ENCODE measurements at places on chromosomes 1 and 21.

DNA sequence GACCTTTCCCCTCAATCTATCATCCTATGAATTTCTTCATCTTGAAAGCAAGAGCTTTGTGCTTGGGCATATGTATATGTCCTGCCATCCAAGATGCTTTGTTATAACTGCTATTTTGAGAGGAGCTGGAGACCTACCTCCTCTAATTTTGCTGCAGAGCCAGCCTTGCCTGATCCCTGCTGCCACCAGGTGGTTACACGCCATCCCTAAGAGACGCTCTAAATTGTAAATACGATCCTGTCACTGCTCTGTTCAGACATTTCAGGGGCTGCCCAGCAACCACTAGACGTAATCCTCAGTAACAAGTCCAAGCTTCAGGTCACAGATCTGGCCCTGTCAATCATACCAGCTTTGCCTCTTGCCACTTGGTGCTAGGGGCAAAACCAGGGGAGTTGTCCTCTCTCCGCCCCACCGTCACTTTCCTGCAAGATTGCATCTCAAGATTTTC is 32.9 kb downstream of the GPA33 start:
- DNase-seq: peak; percentile 56

DNA sequence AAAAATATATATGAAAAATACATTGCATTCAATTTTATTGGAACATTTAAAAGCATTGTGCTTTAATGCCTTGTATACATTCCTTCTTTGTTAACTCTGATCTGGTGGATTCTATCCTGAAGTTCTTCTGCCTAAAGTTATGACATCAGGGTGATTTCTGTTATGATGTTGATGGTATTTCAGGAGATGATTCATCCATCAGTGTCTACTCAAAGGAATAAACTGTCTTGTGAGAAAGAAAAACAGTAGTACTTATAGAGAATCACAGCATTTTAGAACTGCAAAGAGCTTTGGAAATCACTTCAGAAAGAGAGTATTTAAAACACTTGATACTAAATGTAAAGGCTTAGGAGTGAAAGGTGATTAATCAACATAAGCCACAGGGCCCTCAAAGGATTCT is 155.7 kb downstream of the PTPRC start:
- DNase-seq: no peak

DNA sequence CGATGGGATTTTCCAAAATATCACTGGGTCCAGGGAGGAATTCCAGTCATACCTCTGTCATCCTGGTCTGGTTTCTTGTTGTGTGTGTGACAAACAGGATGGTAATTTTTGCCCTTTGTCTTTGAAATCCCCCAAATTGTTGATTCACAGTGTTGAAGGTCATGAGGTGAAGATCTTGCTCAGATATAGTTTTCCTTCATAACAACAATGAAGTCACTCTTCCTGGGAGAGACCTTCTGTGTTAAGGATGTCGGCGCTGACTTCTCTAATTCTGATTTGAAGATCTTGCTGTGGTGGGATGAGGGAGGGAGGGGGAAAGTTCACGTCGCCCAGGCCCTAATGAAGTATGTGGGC is 32.2 kb upstream of the MPZL1 start:
- DNase-seq: no peak

- no peak for DNase-seq
These were observed 574.2 kb upstream of the ADGRL2 start for GRCh38 chr1:81226603-81226928.

DNA sequence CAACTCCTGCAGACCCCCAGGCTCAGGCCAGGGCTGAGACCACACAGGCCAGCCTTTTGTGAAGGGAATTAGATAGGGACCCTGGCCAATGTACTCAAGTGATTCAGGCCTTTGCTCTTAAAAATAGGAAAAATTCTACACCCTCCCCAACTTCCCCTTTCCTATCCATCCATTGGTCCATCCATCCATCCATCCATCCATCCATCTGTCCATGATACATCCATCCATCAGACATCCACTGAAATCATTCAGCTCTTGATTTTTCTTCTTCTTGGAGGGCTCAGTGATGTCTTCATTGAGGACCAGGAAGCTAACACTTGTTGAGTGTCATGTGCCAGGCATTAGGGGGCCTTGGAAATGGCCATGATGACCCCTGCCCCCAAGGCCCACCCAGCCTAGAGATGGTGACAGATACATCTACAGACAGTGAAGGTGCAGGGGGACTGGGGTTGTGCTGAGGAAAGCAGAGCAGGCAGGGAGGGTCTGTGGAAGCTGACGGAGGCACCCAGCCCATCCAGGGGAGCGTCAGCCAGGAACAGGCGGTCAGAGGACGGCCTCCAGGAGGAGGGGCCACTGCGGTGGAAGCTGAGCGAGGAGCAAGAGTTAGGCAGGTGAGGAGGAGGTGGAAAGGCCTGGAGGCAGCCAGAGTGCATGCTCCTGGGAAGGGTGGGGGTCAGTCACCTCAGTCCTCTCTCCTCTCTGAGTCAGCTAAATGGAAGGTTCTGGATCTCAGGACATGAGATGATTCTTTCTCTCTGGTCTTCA is 81.9 kb downstream of the EPHB2 start:
- DNase-seq: no peak

DNA sequence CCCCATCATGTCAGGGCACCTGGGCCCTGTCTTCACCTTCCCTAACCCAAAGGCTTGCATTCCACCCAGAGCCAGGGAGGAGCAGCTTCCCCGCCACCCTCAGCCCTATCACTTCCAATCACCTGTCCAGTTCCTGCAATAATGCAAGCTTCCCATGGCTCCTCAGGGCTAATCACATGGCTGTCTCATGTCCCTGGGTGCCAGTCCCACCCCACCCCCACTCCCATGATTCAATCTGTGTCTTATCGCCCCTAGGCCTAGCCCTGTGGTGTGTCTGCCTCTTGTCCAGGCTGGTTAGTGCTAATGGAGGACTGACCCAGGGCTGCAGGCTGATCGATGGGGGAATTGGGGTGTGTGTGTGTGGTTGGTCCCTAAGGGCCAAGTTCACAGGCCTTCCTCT is 11.0 kb upstream of the PEAR1 start:
- DNase-seq: no peak

GRCh38 chr1:23777979-23778814 is at the start of gene PITHD1:
Gene PITHD1 (plus strand): TSS chr1:23778418. CDS start chr1:23778516, 98 bp downstream.
- peak; percentile 93 for DNase-seq

GRCh38 chr1:55244476-55245099 is 29.4 kb upstream of the USP24 start:
- no peak for DNase-seq

- DNase-seq: no peak
These were observed 72.5 kb downstream of the CDC42BPA start for GRCh38 chr1:227245613-227246320.

DNA sequence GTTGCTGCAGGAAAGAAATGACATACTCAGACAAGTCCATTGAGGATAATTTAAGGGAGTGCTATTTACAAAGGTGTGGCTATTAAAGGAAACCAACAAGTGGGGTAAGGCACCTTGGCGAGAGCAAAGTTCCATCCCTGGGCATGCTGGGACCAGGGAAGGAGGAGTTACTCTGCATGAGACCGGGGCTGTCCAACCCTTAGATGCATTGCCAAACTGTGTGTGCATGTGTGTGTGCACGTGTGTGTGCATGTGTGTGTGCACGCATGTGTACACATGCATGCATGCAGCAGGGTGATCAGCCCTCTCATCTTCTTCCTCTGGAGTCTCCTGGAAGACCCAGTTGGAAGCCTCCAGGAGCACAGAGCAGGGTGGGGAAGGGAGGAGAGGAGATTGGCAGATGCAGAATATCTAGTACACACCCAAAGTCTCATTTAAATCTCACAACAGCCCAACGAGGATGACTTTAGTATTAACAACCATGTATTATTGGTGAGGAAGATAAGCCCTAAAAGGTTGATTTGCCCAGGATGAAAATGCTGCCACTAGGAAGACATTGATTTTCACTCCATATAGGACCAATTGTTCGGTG is 72.2 kb upstream of the CD34 start:
- no peak for DNase-seq

GRCh38 chr1:109060707-109061106 is 15.1 kb downstream of the TAF13 start:
- no peak for DNase-seq

DNA sequence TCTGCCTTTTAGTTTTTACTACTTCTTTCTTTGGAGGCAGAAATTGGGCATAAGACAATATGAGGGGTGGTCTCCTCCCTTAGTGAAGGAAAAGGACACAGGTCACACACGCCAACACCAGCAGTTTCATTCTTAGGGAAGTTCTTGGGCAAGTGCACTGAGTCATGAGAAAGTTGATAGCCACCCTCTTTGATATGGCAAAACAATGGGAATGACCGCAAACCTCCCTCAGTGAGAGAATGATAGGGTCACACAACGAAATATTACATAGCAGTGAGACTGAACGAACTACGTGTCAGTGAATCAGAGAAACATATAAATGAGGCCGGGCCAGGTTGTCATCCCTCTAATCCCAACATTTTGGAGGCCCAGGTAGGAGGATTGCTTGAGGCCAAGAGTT is 20.0 kb downstream of the IL6R start:
- no peak for DNase-seq

DNA sequence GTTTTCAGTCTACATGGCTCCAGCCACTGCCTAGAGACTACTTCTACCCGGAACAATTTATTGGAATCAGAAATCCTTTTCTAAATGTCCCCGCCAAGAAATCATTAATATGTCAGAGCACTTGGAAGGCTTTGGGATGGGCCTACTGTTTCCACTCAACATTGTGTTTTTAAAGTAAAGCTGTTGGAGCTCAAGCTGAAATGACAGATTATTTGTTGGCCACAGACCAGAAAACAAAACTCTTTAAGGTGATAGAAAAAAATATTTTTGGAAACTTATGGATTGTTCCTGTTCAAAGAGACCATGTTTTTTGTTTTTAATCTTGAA is 496 bp downstream of the VPS45 start:
- DNase-seq: no peak

DNA sequence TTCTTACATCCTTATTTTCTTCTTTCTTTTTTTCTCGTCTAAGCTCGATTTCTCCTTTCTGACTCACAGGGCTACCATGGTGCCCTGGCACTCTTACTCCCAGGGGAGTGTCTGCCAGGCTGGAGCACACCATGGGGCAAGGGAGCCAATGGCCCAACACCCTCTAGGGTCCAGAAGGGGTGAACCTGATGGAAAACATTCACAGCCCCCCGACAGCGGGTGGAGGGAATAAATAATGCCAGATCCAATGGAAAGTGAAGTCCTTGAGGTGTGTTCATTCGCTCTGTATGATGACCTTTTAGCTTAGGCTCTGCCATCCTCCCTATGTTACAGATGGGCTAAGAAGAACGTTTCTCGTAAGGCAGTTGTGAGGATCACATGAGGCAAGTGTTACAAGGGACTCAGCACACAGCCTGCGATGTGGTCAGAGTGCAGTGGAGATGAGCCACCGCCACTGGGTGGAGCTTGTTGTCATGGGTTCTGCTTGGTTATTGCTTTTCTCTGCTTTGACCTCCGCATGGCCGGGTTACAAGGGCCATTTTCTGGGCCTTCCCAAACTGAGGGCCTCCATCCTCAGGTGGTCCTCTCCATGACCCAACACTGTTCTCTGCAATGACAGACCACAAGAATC is 3.5 kb upstream of the FCMR start:
- no peak for DNase-seq

- no peak for DNase-seq
These were observed 10.1 kb downstream of the NEK7 start for GRCh38 chr1:198166900-198167299.

DNA sequence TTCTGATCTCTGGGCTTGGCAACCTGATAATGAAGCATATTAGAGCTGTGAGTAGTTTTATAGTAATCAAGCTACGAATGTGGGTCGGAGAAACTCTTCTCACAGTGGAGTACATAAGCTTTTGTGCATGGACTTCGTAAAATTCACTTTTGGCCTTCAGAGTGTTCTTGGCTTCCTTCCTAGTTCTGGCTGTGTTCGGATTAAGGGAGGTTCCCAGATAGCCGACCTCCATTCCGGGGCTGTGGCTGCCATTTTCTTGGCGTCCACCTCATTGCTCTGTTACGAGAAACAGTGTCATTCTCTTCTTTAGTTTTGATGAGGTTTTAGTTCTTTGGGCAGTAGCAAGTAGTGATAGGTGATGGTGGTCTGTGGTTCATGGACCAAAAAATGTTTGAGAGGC is 26.3 kb downstream of the CAMTA1 start:
- no peak for DNase-seq

- no peak for DNase-seq
These were observed 122.5 kb downstream of the GIPC2 start for GRCh38 chr1:78168306-78168705.

All from NCI-H2171 (cell line).